ENCODE measurements at places on chromosomes 16 and 17.

DNA sequence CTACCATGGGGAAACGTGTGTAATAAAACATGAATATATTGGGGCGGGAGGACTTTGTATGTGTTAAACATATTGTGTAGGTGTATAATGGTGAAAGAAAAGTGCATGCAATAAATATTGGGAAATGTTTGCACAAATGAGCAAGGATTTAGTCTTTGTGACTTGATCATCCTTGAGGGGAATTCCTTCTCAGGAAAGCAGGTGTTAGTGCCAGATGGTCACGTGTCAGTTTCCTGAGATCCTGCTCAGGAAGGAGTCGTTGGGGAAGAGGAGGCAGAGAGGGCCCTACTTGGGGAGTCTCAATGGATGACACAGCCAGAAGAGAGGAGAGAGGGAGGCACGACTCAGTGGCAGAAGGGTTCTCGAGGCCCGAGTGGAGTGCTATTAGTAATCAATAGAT lies 53.2 kb downstream of the MSI2 start:
- no peak for DNase-seq

- no peak for DNase-seq
Measured at GRCh38 chr17:80224683-80225082, 4.5 kb downstream of the SLC26A11 start.

- DNase-seq: no peak
Measured at GRCh38 chr16:17431012-17431411, 39.7 kb downstream of the XYLT1 start.

- no peak for DNase-seq
Measured at GRCh38 chr16:1902547-1903219, 15.5 kb downstream of the HS3ST6 start.

- no peak for DNase-seq
Measured at GRCh38 chr17:61597607-61598006, 6.6 kb upstream of the NACA2 start.

DNA sequence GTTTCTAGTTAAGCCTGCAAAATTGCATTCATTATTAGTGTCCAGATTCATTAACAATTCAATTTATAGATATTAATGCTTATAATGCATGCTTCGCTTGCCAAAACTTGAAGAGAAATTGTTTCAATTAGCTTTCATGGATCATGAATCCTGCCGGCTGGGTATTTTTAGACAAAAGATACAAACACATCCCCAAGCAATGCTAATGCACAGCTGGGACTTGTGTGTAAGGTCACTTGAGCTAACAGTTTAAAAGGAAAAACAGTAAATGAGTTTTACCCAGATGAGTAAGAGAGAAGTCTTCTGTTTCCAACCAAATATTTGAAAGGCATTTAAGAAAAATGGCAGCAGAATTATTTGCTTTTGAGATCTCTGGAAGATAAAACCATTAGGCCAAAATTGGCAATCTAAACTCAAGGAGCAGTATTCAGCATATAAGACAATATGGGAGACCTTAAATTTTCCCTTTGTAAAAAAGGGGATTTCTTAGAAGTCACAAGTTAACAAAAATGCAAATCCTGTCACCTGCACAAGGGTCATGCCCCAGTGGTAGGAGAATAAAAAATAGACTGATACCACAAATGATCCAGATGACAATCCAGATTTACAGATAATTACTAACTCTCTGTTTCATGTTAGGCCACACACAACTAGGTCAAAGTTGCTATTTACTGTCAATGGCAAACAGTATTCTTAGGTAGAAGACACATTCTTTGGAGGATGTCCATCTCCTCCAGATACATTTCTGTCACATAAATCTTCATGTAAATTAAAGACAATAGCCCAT lies 418.4 kb upstream of the PMFBP1 start:
- DNase-seq: no peak

- no peak for DNase-seq
Measured at GRCh38 chr17:2450016-2450650, 49.3 kb upstream of the MNT start.

GRCh38 chr17:82253179-82253544 lies 20.3 kb downstream of the CSNK1D start:
- no peak for DNase-seq

DNA sequence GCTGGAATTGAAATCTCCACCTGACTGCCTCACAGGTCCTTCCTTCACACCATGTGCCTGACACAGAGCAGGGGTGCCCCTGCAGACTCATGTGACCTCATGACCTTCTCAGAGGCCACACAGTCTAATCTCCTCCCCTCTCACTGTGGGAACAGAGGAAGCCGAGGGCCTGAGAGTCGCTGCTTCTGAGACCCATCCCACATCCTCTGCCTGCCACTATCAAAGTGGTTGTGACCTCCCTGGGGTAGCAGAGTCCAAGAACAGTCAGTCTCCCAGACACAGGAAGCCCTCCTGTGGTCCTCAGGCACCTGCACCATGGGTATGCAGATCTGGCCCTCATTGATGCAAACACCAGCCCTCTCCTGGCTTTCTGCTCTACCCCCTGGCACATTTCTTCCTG lies 78.5 kb downstream of the RAB11FIP4 start:
- no peak for DNase-seq

DNA sequence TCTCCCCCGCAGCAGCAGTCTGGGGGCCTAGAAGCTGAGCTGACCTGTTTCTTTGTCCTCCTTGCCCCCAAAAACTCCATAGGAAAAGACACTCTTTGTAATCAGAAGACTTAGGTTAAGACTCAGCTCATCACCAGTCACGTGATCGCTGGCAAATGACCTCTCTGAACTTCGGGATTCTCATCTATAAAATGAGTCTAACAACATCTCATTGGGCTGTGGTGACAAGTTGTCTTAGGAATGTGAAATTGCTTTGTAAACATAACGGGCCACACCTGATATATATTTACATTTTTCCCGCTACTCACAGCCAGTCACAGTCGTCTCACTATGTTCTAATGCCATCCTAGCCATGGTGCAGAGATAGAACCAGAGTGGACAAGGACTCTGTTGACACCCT lies 86.0 kb upstream of the LHX1 start:
- DNase-seq: no peak

DNA sequence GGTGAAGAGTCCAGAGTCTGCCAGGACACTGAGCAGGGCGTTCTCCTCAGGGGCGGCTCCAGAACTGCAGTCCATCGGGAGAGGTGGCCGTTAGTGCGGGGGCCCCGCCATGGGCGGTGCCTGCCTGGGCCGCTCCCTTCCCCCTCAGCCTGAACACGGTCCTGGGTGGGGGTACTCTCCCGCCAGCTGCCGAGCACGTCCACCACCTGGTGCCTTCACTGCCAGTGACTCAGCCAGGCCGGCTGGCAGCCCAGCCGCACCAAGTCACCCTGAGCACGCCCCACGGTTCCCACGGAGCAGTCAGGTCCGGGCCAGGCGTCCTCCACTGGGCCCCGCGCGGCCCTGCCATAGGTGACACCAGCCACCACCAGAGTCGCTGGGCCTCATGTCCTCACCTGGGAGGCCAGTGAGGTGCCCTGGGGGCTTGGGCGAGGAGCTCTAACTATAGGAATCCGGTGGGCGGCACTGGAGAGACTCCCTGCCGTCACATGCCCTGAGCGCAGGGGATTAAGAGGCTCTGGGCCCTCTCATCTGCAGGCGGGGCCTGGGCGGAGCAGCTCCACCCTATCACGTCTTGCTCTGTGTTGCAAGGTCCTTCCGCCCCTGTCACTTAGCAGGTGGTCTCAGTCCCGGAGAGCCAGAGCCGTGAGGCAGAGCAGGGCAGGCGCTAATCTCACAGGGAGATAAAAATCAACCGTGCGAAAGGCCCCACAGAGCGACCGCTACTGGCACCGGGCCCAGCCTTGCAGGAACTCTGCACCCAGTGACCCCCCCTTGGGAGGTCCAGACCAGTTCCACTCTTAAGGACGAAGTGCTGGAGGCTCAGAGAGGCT lies 14.3 kb downstream of the PIEZO1 start:
- DNase-seq: no peak

- DNase-seq: no peak
Measured at GRCh38 chr17:77207689-77208216, 67.0 kb downstream of the SEC14L1 start.

DNA sequence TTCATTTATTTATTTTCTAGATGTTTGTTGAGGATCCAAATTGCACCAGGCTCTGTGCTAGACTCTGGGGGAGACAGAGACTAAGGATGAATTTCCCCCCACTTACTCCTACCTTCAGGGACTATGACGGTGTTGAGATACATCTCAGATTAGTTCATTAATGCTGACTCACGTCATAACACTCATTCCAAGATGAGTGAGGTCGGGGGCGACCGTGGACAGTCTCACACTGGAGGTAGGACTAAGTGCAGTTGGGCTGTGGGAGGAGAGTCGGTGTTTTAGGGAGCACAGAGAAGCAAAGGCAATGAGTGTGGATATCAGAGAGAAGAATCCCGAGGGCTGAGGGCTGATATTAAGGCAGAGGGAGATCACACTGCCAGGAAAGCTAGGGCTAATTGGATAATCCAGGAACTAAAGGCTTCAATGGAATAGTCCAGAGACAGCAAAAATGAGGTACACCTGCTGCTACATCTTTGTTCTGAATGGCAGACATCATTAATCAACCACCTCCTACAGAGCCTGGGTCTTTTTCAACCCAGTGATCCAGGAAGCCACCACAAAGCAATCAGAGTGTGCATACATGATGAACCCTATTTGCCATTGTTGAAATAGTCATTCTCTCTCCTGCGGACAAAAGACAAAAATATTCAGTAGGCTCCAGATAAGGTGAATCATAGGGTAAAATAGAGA lies 38.6 kb upstream of the CACNG4 start:
- DNase-seq: no peak

- no peak for DNase-seq
Measured at GRCh38 chr17:13734880-13735279, 133.2 kb upstream of the HS3ST3A1 start.

GRCh38 chr17:81254955-81255717 lies 16.0 kb downstream of the NDUFAF8 start:
- DNase-seq: no peak

DNA sequence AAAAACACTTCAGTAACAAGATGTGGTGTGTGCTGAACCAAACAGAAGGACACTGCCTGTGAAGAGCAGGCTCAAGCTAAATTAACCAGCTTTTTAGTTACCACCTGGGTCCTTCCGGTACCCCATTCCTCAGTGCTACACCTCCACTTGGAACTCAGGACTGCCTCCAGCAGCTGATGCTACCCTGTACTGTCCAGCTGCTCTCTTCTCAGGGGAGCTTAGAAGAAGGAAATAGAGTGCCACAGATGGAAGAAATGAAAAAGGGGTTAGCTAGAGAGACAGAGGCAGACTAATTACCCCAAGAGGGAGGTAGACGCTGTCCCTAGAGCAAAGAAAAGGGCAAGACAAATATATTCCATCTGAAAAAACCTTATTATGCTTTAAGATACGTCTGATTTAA lies 5.7 kb downstream of the MED13 start:
- DNase-seq: no peak

GRCh38 chr16:75250089-75250808 lies 1.2 kb downstream of the BCAR1 start:
- no peak for DNase-seq

DNA sequence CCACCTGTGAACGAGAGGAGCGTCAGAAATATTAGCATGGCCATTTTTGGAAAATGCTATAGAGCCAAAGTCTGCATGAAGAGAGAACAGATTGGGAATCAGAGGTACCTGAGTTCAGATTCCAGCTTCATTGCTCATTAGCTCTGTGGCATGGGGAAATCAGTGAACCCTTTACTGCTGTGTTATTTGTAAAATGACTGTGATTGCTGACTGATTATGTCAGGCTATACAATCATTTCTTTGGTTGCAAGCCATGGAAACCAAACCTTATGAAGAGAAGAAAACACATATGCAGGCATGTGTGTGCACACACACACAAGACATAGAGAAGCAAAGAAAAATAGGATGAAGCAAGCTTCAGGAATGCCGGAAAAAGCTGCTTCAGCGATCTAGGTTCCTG lies 101.4 kb upstream of the HSBP1 start:
- DNase-seq: no peak

GRCh38 chr16:22874394-22874793 lies 60.4 kb downstream of the HS3ST2 start:
- DNase-seq: no peak

- DNase-seq: no peak
Measured at GRCh38 chr17:39591958-39592954, 15.5 kb downstream of the NEUROD2 start.

GRCh38 chr17:74825952-74826719 lies 33.5 kb downstream of the GRIN2C start:
- DNase-seq: no peak

DNA sequence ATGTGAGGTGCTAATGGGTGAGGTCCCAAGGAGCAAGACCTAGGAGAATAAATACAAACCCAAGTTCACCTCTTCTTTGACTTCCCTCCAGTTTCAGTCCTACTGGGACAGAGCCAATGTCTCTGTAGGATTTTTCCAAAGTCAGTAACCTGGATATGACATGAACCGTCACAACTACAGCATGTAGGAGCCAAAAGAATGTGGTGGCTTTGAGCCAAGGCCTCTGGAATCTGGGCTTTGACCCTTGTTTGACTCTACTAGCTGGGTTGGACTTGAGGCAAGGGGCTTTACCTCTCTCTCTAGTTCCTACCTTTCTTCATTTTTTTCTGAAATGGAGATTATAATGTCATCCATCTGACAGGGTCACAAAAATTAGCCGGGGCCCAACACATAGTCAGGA lies 91.4 kb downstream of the CACNG3 start:
- DNase-seq: no peak

DNA sequence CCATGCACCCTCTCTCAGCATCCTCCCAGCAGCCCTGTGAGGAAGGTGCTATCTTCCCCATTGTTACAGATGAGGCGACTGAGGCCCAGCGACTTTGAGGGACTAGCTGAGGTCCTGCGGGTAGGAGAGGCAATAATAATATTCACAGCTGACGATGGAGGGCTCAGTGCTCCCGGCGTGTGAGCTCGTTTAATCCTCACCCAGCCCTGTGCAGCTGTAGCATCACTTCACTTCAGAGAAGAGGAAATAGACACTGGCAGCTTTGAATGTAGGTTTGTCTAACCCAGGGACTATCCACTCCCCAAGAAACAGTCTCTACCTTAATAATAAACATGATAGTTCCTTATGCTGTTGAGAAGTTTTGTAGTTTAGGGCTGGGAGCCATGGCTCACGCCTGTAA lies 21.6 kb downstream of the LASP1 start:
- no peak for DNase-seq

DNA sequence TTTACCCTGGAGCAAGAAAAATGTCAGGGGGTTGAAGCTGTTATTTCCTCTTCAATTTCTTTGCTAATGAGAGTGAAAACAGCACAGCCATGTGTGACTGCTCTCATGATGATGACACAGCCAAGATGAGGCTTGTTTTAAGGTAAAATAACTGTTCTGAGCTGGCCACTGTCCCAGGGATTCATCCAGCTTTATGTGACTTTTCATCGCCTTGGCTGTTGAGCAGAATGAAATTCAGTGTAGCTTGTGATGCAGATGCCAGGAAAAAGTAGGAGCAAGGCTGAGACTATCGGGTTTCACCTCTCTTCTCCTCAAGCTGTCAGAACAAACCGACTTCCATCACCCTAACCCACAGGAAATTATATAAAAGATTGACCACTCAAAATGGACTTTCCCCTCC lies 361.8 kb upstream of the CDH5 start:
- no peak for DNase-seq
